ENCODE measurements at places on chromosomes 3 and 15. TPM values are rescaled to one million over a fixed set of nuclear protein-coding genes. Genes with fewer than 3 reads are reported as not detected.

Gene CKMT1A
- total RNA-seq = not detected

Gene RASGRP1
- 3.0 TPM for total RNA-seq

Gene FBN1
- 1,478 TPM for total RNA-seq

Gene FEZF2
- not detected for total RNA-seq

Gene TM4SF4
- total RNA-seq = 0.97 TPM

Gene TMEM207
- total RNA-seq = not detected

Gene LRRIQ4
- not detected for total RNA-seq

Gene CATSPER2
- 0.38 TPM for total RNA-seq

Gene HDC
- total RNA-seq = not detected

Gene FOXL2
- 3.7 TPM for total RNA-seq

All from GM23248 (cell line).